Hindlimb muscle (tissue), 1 donor: ENCODE measurements at places on chromosomes 11 and 22. TPM values are rescaled to one million over a fixed set of nuclear protein-coding genes. Genes with fewer than 3 reads are reported as not detected.
A peak's percentile ranks its signal among the peaks of the same experiment; 100 is the strongest.

OR52N4 gene
- 0.26 TPM for polyA plus RNA-seq

BTBD18 gene
- polyA plus RNA-seq = 0.15 TPM

GRCh38 chr11:9141186-9141585 lies 49.8 kb upstream of the SCUBE2 start:
- DNase-seq = no peak

TPCN2 gene
- 10.5 TPM for polyA plus RNA-seq

- no peak for DNase-seq
These were observed 26.7 kb downstream of the SYT9 start for GRCh38 chr11:7278314-7278917.

- no peak for DNase-seq
These were observed 154.9 kb downstream of the TRPC6 start for GRCh38 chr11:101428918-101429317.

SHANK2 gene
- 2.9 TPM for polyA plus RNA-seq

DNA sequence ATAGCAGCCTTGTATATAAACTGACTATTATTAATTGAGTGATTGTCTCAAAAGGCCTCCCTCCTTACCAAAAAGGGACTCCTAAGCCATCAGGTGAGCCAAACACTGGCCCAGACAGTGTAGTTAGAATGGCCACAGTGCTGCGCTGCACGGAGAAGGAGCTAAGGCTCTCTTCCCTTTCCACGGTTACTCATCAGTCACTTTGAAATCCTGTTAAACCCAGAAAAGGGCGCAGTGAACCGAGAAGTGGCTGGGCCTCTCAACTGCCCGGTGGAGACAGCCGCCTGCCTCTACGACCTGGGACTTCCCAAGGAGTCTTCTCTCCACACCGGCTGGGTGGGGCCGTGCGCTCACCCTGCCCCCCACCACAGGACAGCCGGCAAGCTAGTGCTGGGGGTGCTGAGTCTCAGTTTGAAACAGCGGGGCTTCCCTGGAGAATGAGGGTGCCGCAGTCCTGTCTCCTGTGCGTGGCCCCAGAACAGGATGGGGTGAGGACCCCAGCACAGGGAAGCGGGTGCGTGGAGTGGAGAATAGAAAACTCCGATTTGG lies 1.3 kb downstream of the MYH9 start:
- no peak for DNase-seq

GRCh38 chr11:44583353-44583669 lies 17.8 kb downstream of the CD82 start:
- DNase-seq = no peak

DNA sequence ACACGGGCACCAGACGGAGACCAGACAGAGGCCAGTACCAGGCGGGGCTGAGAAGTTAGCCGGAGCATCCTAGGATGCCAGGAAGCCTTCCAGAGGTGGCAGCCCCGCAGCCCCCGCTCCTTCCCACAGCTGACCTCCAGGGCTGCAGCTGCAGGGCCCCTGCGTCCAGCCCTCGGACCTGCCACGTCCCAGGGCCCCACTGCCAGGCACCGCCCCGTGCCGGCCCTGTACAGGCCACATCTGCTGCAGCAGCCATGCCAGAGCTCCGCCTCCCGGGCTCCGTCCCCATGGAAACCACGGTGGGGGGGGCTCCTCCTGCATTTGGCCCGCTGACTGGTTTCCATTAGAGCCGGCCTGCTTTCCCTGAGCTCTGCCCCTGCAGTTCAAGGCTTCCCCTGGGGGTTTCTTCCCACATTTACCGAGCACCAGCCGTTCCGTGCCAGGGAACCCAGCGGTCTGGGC lies 62.5 kb upstream of the PPARA start:
- DNase-seq = peak; percentile 95

DNA sequence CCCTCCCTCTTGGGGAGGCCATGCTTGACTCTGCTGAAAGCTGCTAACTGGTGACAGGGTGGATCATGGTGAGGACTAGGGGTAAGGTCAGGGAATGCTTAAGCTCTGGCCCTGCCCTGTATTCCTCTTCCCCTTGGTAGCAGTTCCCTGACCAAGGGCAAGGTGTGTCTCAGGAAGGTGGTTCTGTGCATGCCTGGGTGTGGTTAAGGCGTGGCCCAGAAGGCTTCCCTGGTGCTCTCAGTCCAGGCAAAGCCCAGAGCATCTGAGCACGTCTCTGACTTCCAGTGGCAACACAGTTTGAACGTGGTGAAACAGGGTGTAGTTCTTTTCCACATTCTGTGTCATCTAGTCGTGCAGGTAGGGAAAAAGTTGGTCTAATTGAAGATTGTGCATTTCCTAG lies 53.1 kb upstream of the HORMAD2 start:
- no peak for DNase-seq

DNA sequence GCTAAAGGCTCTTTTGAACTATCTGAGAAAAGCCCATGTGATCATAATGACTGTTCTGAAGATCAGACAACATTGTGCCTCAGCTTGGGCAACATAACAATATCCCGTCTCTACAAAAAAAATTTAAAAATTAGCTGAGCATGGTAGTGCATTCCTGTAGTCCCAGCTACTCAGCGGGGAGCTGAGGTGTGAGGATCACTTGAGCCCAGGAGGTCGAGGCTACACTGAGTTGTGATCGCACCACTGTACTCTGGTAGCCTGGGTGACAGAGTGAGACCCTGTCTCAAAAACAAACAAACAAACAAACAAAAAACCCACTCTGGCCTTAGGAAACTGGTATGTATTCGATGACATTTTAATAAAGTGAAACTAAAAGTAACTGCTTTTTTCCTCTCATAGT lies 1526.8 kb upstream of the TENM4 start:
- DNase-seq = no peak

GRCh38 chr22:25174156-25174887 lies 25.3 kb upstream of the CRYBB3 start:
- no peak for DNase-seq

- no peak for DNase-seq
These were observed 203.6 kb upstream of the SESN3 start for GRCh38 chr11:95434489-95435057.

DNA sequence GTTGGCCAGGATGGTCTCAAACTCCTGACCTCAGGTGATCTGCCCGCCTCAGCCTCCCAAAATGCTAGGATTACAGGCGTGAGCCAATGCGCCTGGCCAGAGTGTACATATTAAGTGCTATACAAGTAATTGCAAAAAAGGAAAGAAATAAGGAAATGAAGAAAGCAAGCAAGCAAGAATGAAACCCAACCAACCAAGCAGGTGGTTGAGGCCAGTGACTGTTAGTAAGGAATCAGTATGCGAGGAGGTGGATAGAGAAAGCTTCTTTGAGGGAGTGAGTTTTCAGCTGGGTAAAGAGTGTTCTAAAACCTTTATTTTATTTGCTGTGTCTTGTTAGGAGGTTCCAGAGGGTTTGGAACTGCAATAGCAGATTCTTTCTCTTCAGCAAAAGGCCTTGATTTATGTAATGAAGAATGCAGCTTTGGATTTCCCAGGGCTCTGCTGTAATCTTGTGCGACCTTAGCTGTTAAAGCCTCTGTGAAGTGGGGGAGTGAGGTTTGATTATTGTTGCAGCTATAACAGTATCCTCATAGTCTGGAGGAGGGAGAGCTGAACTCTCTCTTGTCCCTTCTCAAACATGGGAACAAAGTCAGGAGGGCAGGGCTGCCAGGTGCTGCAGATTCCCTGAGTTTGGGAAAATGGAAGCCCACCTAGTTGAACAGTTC lies 5.7 kb downstream of the AMPD3 start:
- no peak for DNase-seq

DNA sequence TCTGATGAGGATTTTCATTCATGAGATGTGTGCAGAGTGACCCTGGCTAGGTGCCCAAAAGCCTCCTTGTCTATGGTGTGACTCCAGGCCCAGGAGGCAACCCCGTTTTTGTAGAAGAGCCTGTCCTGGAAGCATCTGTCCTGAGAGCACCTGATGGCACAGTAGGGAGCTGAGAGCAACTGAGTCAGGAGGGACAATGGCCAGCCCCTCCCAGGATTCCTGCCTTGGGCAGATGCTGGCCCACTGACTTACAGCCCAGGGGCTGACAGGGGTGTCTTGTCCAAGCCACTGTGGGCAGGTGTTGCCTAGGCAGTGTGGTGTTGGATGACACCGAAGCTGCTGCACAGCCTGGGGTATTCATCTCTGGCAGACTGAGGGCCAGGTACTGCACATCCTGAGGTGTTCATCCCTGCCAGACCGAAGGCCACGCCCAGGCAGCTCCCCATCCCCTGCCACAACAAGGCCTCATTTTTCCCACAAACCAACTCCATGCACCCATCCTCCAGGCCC lies 3.2 kb upstream of the RFPL2 start:
- DNase-seq = no peak

SC5D gene
- polyA plus RNA-seq = 29.9 TPM

DNA sequence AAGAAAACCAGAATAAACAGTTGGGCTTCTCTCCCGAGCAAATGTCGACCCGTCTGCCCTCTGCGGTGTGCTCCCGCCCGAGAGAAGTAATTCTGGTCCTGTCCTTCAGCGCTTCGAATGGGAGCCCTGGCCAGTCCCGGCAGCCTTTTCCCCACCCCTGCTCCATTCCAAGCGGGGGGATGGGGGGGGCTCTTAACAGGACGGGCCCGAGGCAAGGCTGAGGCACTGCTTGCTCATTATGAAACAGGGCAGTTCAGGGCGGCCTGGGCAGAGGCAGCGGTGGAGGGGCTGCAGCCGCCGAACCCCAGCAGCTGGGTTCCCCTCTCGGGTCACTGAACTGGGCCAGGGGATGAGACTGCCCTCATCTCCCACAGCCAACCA lies 9.1 kb downstream of the BACE1-AS start:
- no peak for DNase-seq

MMP7 gene
- 0.18 TPM for polyA plus RNA-seq

DNA sequence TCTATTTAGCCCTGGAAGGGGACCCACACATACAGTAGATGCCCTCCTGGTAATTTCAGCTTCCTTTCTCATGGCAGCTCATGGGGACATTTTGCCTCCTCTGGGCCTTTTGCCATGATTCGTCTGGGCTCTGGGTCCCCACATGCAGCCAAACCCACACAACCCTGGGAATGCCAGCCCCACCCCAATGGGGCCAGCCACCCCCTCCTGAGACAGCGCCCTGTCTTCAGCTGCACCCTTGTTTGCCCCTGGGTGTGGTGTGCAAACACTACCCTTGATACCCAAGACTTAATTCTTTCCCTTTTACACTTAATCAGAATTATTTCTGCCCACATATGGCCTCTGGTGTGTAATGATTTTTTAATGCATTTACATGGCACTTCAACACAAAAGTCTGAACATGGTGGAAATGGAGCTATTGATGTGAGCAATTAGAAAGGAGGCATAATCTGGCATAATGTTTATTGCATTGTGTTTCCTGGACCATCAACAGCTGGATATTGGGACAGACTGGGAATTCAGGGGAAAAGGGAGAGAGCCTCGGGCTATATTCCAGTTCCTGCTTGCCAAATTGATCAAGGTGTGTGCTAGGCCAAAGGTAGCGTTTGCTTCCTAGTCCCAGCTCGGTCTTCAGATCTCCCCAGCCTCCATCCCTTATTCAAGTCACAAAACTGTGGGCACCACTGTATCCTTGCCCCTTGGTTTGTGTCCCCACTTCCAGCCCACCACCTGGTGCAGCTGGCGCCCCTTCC lies 85.0 kb upstream of the ANO1 start:
- no peak for DNase-seq

GRCh38 chr11:94117871-94118270 lies 10.8 kb upstream of the PANX1 start:
- no peak for DNase-seq

GSTP1 gene
- 215 TPM for polyA plus RNA-seq

DNA sequence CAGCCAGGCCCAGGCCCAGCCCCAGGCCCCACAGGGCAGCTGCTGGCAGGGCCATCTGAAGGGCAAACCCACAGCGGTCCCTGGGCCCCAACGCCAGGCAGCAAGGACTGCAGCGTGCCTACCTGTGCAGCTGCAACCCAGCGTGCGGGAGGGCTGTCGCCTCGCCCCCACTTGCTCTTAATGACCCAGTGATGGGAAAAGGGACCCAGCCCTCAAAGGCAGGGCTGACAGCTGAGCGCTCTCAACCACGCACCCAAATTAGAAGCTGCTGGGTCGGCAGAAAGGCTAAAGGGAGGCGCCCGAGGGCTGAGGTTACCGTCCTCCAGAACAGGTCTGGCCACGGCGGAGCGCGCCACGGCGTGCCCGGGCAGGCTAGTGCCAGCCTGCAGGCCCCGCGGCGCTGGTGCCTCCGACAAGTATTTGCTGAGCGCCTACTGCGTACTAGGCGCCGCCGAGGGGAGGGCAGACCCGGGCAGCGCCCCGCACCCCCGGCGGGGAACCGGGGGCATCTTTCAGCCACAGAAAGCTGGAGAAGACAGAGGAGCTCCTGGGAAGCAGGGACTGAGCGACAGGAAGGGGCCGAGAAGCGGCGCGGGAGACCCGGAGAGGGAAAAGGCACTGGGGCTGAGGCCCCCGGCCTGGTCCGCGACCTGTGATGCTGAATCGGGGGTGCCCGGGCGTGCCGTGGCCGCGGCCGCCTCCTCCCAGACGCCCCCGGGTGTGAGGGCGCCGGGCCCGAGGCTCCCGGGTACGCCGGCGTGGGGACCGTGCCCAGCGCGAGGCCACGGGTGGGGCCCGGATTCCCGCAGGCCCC lies 773 bp downstream of the HRAS start:
- no peak for DNase-seq

DNA sequence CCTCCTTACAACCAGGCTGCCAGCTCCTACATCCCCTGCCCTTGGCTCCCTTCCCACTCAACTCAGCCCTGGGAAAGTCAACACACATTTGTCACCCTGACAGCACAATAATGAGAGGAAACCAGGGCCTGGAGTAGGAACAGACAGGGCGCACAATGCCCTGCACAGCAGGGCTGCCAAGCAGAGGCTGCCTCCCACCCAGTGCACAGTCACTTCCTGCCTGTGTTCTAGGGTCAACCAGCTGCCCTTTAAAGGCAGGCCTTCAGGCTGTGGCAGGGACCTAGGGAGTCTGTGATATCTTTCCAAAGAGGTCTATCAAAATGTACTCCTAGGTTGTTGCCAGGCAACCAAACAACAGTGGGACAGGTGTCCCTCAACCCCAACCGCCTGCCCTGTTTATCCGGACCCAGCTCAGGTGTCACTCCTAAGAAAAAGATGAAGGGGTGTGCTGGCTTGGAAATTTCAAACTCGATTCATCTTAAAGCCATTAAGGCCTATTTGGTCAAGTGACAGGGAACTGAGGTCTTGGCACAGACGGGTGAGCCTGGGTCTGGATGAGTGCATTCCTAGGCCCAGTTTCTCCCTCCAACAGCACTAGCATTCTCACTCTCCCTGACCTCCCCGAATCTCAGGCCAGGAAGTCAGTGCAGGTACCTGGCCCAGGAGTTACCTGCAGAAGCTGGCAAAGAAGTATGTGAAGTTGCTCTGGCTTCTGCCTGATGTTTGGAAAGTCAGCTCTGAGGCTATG lies 110.3 kb upstream of the PITPNB start:
- DNase-seq = no peak
